ENCODE measurements at places on chromosomes 2 and 18.

GRCh38 chr2:25132299-25132635 is 36.1 kb downstream of the POMC start:
- no peak for DNase-seq

- no peak for DNase-seq
These were observed 7.1 kb downstream of the DSG1 start for GRCh38 chr18:31325051-31325450.

GRCh38 chr18:31549416-31549815 is 42.3 kb upstream of the TTR start:
- no peak for DNase-seq

- no peak for DNase-seq
These were observed 415.8 kb upstream of the TRIB2 start for GRCh38 chr2:12300927-12301326.

DNA sequence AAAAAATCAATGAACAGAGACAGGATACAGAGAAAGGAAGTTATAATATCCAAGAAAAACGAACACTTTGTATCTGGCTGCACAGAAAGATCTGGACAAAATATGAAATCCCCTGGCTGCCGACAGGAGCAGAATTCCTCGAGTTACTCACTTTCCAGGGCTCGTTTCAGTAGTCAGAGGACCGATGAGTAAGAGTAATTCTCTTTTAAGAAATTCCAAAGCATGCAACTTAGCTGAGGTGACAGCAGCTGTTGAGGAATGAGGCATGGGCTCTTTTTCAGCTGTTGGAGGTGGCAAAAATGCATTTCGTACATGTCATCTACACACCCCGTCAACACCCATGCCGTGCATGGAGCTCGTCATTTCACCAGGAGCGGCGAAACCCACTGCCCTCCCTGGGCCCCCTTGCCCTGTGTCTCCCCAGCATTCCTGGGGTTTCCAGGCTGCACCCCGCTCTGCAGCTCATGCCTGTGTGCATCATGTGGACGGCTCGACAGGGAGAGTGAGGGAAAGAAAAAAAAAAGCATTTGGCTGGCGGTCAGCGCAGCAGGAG is 210.8 kb upstream of the SMIM21 start:
- DNase-seq: no peak

GRCh38 chr2:97993926-97994325 is 1.8 kb downstream of the TMEM131 start:
- no peak for DNase-seq

DNA sequence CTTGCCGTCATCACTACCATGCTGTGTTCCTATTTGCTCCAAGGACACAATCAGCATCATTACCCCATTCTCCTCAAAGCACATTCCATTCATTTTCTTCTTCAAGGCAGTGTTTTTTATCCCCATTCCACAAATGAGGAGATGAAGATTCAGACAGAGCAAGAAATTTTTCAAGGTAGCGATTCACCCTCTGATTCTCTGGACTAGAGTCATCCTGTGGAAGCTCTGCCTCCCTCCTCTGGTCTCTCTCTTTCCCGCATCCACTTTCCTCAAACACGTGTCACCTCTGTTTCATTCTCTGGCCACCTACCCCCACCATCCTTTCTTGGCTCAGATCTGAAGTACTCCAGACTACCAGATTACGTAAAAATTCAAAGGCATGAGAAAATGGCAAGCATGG is 297.9 kb downstream of the SOX11 start:
- DNase-seq: no peak

DNA sequence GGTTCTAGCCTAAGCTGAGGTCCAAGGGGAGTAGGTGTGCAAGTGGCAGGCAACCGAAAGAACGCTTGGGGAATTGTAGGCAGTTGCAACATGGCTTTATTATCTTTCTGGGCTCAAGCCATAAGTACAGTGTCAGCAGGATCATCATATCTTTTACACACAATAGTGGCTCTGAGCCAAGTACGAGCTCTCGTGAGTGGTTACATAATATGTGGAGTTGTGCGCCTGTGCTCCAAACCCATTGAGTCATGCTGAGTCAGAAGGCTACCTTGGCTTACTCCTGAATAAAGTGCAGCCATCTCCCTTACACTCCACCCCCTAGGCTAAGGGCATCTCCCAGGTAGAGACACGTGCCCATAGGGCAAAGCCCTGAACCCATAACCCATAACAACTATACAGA is 233.9 kb downstream of the SATB2 start:
- DNase-seq: no peak

DNA sequence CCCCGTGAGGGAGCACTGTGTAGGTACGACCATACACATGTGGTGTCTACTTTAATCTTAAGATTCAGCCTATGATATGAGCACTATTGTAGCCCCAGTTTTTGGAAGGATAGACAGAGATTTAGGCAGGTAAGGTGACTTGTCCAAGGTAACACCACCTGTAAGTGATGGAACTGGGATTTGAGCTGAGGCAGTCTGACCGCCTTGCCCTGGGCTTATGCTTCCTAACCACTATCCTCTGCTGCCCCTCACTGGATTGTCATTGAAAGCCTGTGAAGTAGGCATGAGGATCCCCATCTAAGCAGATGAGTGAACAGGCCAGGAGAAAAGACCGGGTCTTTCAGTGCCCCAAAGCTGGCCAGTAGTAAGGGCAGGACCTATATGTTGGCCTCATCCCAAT is 343.8 kb downstream of the CYRIA start:
- no peak for DNase-seq

- DNase-seq: no peak
These were observed 440.5 kb downstream of the NBAS start for GRCh38 chr2:15120631-15121030.

GRCh38 chr2:27977731-27978312 is 87.3 kb downstream of the BABAM2 start:
- DNase-seq: no peak

- no peak for DNase-seq
These were observed 60.2 kb upstream of the MAP4K3 start for GRCh38 chr2:39497082-39497801.

DNA sequence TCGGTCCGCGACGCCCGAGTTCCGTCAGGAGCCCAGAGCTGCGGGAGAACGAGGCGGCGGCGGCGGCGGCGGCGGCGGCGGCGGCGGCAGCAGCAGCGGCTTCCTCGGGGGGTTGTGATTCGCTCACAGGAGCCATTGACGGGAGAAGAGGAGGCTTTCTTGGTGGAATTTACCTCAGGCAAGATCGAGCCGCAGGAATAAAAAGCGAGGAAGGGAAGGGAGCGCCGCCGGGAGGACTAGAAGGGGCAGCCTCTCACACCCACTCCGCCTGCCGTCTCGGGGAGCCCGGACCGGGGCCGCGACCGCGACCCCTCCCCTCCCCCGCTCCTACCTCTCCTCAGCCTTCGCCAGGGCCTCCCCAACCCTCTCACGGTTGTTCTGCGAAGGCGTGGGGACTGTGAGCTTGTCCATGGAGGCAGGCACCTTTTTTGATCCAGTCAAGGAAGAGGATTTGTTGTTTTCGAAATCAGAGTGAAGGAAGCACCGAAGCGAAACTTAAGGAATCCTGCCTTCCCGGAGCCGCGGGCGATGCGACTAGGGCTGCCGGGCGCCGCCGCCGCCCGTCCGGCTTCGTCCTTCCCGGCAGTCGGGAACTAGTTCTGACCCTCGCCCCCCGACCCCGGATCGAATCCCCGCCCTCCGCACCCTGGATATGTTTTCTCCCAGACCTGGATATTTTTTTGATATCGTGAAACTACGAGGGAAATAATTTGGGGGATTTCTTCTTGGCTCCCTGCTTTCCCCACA is 506 bp downstream of the BMPR2 start:
- no peak for DNase-seq

- no peak for DNase-seq
These were observed 36.3 kb upstream of the CCDC68 start for GRCh38 chr18:54995421-54996143.

- DNase-seq: no peak
These were observed 109.2 kb downstream of the SOCS6 start for GRCh38 chr18:70398076-70398475.

GRCh38 chr2:65434592-65435241 is 2.3 kb upstream of the SPRED2 start:
- DNase-seq: no peak

GRCh38 chr2:96663829-96664228 is 21.3 kb downstream of the FER1L5 start:
- no peak for DNase-seq

- no peak for DNase-seq
These were observed 19.9 kb upstream of the TMEM131 start for GRCh38 chr2:98015671-98016070.

- DNase-seq: no peak
These were observed 95.3 kb downstream of the TMEM247 start for GRCh38 chr2:46574457-46575355.

- DNase-seq: peak; percentile 41
These were observed 9.5 kb upstream of the KLHL29 start for GRCh38 chr2:23375448-23375847.

- DNase-seq: no peak
These were observed 67.3 kb downstream of the CCBE1 start for GRCh38 chr18:59629894-59630293.

DNA sequence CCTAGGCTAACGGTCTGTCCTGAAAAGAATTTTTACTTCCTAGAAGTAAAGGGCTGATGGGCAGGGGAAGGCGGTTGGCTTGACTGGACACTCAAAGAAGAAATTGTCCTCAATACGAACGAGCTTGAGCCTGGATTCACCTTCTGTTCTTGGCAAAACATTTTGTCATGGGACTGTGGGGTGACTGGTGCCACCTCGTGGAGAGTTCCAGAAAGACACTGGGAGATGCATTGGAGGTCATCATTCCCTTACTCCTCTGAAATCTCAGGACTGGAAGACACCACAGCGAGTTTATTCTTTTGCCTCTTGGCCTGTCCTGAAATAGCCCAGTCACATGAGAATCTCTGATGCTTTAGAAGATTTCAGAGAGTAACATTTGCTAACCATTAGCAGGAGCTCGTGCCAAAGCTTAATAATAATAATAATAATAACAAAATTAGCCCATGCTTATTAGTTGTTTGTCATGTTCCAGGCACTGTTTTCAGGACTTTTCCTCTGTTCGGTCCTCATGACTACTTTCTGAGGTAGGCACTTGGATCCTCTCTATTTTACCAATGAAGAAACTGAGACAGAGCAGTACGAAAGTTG is 44.5 kb downstream of the TMEM182 start:
- peak; percentile 44 for DNase-seq

DNA sequence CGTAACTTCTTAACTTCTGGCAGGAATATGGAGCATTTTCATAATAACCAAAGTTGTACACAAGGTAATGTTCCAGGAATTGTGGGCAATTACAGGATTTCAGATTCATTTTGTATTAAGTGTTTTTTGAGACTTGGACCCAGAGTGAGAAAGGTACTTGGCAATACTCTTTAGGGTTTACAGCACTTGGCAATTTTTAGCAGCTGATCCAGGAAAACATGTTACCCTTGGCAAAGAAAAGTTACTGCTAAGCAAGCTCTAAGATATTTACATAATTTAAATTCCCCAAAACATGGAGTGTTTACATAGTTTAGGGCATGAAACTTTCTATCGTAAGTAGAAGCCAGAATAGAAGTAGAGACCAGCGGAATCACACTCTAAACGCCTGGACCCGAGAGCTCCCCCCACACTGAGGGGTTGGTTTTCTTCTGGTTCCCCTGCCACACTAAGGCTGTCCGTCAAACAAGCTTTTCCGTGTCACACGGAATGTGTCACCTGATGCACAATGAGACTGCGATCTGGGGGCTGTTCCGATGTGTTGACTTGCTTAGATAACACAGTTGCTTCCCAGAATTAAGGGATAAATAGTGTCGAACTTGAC is 177.1 kb downstream of the PTGR3 start:
- no peak for DNase-seq

DNA sequence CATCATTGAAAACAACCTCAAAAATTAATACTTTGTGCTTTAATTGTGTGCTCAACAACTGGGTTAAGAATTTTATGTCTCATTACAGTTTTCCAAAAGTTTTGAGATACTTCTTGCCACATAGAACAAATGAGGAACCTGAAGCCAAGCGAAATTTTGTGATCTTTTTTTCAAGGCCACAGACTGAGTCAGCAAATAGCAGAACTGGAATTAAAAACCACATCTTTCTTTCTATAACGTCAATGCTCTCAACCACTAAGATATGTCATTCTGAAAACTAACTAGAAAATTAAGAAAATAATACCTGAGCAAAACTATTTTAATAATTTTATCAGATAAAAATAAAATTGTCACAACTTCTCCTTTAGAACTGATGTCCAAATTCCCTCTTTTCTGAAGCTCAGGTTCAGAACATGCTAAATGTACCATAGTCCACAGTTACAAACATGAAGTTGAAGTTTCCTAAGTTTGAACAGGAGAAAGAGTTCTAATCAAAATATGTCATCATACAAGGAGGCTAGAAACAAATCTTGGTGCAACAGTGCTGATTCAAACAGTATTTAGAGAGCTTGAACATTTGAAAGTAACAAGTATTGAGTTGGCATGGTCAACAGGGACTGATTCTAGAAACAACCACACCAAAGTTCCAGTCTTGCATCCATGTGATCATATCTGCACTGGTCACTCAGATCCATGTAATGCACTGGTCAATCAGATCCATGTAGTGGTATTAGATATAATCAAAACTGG is 27.6 kb upstream of the CALCRL start:
- DNase-seq: no peak

DNA sequence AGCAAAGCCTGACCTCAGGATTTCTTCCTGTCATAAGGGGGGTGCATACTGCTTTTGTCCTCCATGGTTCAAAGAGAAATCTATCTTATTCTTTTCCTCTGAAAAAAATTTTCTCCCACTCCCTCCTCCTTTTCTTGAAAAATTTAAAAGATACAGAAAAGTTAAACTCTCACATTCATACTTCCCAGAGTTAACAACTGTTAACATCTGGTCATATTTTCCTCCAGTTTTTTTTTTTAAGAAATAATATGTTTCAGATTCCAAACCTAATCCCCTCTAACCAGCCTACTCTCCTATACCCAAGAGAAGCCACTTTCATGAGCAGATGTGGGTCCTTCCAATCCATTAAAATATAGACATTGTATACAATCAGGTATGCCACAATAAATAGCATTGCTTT is 378.9 kb upstream of the HNRNPA3 start:
- DNase-seq: no peak

DNA sequence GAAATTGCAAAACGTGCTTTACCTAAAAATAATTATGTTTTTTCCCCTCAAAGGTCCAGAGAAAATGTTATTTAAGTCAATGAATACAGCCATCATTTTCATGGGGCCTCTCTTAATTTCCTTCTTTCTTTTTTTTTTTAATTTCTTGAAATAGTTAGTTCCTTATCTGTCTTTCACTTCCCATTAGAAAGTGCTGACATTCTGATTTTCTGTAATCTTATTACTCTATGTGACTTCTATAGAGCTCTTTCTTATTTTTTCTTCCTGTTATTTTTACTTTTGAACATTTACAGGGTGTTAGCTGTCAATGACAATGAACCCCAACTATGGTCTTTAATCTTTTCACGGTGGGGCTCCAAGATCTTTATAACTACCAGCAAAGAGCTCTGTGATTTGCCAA is 30.0 kb downstream of the CTLA4 start:
- no peak for DNase-seq
